ENCODE measurements at places on chromosomes 4 and X.
A peak's percentile ranks its signal among the peaks of the same experiment; 100 is the strongest.

- no peak for DNase-seq
Measured at GRCh38 chrX:49919617-49920016, 2.8 kb upstream of the CLCN5 start.

- no peak for DNase-seq
Measured at GRCh38 chr4:112823156-112823555, 186.2 kb downstream of the LARP7 start.

GRCh38 chr4:182574706-182575105 lies 331.5 kb downstream of the TENM3 start:
- no peak for DNase-seq

DNA sequence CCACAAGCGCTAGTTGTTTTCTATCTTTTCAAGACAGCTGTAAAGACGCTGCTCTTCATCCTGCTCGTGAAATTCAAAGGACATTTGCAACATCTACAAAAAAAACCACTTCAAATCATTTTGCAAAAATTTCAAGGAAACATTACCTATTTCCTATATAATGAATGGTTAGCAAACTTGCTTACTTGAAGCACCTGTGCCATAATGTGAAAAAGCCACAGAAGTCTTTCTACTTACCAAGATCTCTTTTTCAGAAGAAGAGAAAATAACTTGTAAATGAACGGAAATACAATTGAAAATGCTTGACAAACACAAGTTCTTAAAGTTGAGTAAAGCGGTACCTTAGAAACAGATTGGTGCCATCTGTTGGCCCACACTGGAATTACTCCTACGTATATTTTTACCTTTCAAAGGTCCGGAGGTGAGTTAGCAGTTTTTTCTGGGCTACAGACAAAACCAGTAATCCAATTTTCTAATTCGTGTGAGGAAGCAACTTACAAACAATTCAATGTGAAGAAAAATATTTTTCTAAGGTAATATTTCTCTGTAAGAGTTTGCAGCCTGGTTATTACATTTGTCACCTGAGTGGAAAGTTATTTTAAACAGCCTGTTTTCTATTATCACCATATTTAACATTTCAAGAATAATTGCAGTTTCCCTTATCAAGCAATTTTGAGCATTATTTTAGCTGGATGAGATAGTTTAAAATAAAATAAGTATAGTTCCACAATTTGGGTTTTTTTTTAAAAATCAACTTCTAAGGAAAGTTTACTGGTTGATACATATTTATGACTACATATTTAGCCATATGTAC lies at the start of gene TLR6:
Gene TLR6, minus strand, starts transcription at position 294 of the 814 bp plus-strand sequence. CDS start 27,344 bp downstream, outside the sequence.
- peak; percentile 49 for DNase-seq

GRCh38 chrX:68843992-68844391 lies 15.2 kb downstream of the EFNB1 start:
- DNase-seq = no peak

DNA sequence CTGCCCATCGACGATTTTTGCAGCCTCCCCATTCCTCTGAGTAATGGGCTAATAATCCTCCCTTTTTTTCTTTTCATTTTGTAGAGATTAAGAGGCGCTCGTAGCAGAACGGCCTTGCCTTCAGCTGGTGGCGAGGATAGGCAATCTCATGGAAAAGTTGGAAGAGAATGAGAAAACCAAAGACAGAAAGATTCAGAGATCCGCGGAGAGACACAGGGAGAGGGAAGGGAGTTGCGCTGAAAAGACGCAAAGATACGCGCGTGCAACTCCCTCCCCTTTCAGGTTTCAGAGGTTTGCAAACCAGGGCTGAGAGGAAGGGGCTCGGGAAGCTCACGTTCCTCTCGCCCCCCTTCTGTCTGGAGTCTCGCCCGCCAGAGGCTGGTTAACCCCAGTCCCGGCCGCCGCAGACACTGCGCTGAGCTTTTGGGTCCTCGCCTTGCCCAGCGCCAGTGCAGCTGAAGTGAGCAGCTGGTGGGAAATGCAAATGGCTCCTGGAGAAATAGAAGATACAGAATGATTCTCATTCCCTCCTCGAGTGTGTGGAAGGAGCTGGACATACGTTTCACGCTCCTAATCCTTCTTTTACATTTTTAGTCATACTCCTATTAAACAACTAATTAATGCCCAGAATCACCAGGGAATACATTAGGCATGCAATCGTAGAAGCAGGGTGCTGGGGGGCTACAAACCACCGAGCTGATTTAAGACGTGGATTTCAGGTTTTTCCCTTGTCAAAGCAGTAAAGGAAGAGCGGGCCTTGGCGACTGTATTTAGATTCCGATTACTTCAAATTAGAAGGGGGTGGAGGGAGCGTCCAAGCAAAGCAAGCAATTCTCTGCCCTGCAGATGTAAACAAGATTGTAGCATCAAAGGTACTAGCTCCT lies 16.6 kb upstream of the PITX2 start:
- DNase-seq = no peak

DNA sequence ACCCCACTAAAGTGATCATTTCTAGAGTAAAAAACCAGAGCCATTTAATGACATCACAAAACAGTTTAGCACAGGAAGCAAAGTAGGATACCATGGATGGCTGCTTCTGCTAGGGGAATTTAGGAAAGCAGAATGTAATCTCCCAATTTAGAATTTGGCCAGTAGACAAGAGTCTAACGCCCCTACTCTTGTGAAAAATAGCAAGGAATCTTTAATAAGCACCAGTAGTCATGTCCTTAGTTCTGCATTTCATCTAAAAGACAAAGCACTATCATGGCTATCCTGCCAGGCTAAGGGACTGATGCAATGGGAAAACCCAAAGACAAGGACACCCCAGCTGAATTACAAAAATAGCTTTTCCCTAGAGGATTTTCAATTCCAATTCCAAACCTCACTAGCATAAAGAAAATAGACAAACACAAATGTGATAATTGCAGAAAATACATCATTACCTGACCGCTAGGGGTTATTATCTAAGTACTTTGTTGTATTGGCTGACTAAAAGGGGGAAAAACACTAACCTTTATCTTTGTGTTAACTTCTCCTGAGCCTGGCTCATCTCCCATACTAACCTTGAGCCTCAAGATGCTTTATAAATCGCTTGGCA lies 2.6 kb upstream of the AMMECR1 start:
- DNase-seq = no peak

- no peak for DNase-seq
Measured at GRCh38 chrX:39409246-39409917, 608.1 kb downstream of the MID1IP1 start.

- no peak for DNase-seq
Measured at GRCh38 chr4:82551734-82552133, 10.1 kb downstream of the TMEM150C start.

DNA sequence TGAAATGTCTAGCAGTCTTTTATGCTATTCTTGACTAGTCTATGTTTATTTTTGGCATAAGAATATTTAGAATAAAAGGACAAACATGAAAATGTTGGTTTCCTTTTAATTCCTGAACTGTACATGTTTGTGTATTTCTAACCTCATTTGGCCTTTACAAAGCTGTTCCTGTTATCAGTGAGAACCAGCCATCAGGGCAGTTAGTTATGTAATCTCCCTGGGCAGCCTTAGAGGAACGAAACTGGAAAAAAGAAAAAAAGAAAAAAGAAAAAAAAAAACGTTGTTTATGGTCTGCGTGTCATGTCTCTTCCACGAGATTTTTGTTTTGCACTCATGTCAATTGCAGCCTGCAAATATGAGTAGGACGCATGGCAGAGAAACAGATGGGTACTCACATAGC lies 193.7 kb downstream of the MAGEB5 start:
- no peak for DNase-seq

DNA sequence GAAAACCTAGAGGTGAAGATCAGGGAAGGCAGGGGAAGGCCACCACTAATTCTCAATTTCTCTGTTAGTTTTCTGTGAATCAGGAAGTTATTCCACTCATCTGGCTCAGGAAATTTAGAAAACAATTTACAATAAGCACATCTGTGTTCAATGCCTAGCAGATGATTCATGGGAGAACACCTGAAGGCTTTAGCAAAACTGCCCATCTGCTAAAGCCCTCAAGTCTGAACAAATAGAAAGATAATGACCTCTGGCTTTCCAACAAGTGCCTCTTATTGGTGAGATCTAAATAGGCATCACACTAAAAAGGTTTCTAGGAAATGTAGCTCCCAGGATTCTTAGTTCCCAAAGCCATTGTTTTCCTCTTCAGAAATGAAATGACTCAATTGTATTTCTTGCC lies 122.1 kb upstream of the GNPDA2 start:
- DNase-seq = no peak

DNA sequence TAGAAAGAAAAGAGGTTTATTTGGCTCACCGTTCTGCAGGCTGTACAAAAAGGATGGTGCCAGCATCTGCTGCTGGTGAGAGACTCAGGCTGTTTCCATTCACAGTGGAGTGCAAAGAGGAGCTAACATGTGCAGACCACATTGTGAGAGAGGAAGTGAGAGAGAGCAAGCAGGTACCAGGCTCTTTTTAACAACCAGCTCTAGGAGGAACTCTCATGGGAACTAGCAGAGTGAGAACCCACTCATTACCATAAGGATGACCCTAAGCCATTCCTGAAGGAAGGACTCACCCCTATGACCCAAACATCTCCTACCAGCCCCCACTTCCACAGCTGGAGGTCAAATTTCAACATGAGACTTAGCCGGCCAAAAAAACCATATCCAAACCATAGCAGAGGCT lies 158.6 kb upstream of the ADGRL3 start:
- no peak for DNase-seq

GRCh38 chr4:123817025-123817688 lies 420.6 kb downstream of the SPRY1 start:
- DNase-seq = no peak

- DNase-seq = no peak
Measured at GRCh38 chr4:168461821-168462220, 18.5 kb downstream of the DDX60L start.

GRCh38 chrX:150460781-150461180 lies 97.7 kb downstream of the MAMLD1 start:
- DNase-seq = no peak

GRCh38 chr4:36140421-36140820 lies 103.9 kb downstream of the ARAP2 start:
- no peak for DNase-seq

DNA sequence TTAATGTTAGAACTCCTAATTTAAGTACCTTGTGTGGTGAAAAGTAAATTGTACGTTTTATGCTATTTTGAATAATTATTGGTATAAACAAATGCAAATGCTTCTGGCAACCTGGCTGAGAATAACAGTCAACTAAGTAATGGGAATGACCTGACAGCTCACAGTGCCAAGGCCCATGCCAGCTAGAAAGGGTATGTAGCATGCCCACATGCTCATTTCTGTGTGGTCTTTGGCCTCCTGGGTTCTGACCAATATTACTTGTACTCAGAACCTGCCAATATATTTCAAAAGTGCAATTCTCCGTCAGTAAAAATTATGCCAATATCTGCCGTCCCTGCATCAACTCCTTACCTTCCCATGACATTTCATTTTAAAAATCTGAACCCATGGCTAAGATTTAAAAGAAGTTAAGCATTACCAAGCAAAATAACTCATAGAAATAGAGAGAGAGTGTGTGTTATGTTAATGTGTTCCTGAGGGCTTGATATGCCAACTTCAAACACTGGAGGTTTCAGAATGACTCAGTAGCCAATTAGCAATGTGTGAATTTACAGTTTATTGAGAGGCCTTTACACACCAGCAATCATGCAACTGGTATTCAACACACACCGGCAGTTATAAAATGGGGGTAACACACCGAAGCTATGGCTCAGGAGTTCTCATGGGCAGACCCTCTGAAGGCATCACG lies 820.8 kb downstream of the FSTL5 start:
- no peak for DNase-seq

- no peak for DNase-seq
Measured at GRCh38 chr4:40909363-40909876, 159.7 kb downstream of the NSUN7 start.

- no peak for DNase-seq
Measured at GRCh38 chr4:151573945-151574344, 165.0 kb downstream of the FHIP1A start.

GRCh38 chrX:116862340-116862739 lies 399.6 kb upstream of the CT83 start:
- no peak for DNase-seq

DNA sequence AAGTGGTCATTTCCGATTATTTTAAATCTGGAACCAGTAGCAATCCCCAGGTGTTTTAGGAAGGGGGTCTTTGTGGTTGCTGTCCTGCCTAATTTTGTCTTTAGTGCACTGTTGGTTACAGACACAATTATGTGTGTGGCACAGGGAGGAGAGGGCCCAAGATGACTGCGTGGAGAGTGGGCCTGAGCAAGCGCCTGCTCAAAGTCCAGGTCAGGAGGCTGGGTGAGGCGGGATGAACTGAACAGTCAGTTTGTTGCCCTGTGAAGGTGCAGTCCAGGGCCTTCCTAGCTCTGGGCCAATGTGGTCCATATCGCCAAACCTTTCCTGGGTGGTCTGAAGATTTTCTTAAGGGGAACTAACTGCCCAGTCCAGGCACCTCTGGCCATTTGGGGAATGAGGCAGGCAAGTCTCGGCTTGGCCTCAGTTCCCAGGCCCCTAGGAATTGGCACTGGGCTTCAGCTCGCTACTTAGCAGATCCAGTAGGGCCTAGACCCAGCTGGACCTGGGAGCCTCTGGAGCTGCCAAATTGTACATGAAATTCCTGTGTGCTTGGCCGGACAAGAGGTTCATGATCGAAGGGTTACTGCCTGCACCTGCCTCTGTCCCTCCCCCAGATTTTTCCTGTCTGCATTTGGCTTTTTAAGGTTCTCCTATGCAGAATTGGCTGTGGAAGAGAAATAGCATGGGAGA lies 47.6 kb downstream of the ANAPC4 start:
- no peak for DNase-seq

DNA sequence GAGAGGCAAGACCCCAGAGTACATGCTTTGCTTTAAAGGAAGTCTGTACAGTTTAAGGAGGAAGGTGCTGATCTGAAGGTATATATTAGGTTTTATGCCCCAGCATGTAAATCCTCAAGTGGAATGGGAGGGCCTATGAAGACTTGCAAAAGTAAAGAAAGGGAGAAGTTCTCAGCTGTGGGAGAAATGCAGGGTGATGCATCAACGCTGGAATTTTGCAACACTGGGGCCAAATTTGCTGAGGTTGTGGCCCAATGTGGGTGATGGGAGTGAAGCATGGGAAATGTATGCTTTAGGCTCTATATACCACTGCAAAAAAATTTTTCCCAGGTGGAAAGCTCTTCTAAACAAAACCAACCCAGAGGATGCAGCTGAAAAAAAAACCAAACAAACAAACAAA lies 33.8 kb upstream of the GPR174 start:
- DNase-seq = no peak

- DNase-seq = no peak
Measured at GRCh38 chr4:35643661-35644060, 600.7 kb downstream of the ARAP2 start.

DNA sequence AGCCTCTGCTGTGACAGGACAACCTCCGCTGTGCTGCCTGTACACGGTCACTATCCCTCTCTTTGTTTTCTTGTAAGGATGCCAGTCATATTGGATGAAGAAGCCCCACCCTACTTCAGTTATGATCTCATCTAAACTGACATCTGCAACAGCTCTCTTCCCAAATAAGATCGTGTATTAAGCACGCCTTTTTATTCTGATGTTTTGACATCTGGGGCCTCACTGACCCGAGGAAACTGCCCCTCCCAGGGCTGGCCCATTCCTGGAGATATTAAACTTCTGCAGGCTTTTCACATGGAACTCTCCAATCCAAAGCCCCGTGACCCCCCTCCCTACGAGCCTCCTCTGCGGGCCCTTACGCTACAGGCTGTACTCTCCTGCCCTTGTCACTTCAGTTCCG lies 232.0 kb downstream of the ARHGAP10 start:
- no peak for DNase-seq

All from stimulated activated CD8-positive, alpha-beta memory T cell treated with anti-CD3 and anti-CD28 coated beads, Interleukin-4, amount 100 ng/mL, for 4 hours (primary cell).